ENCODE measurements at places on chromosomes 13 and 19.
A peak's percentile ranks its signal among the peaks of the same experiment; 100 is the strongest.

DNA sequence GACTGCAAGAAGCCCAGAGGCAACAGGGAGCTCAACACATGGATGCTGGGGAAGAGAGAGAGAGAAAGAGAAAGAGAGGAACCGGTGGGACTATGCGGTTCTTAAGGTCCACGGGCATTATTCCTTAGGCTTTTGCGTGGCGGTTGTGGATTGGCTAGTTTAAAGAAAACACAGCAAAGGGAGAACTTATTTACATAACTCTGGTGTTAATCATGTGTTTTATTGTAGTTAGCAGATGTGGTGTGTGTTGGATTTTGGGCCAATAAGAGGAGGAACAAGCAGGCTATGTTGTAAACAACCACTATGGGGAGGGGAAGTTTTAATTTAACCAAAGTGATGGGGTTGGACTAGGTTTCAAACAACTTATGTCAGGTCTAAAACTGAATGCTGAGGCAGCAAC, 275.3 kb upstream of the KLF12 start:
- no peak for DNase-seq

GRCh38 chr19:7778081-7778480, 15.0 kb downstream of the CLEC4M start:
- no peak for DNase-seq

- DNase-seq = no peak
Measured at GRCh38 chr13:27135023-27135422, 36.6 kb downstream of the USP12 start.

- no peak for DNase-seq
Measured at GRCh38 chr13:77042566-77043177, 15.7 kb upstream of the FBXL3 start.

DNA sequence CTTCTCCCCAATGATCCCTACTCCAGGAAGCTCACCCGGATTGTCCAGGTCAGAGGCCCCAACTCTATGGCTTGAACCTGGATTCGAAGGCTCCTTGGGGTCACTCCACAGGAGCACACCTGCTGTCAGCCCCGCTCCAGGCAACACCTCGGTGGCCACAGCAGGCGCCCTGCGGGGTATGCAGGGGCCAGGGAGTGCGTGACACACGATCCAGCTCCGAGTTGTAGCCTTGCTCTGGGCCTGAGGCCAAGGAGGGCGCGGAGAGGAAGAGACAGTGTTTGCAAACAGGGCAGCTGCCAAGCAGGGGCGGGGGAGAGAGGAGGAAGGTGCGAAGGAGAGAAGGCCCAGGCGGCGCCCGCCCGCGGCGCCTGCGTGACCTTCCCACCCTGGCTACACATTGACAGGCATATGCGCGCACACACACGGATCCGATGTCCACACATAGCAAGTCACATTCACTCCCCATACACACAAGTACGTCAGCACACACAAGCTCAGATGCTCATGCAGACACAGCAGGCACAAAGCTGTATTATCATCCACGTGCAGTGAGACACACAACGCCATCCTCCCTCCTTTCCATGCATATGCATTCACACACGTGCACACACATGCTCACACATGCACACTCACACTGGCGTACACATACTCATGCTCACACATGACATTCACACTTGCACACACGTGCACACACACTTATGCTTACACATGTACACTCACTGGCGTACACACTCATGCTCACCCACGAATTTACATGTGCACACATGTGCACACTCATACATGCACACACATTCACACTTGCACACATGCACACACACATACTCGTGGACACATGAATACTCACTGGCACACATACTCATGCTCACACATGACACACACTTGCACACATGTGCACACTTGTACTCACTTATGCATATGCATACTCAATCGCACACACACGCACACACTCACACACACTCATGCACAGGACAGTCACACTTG, 10.4 kb downstream of the SBK2 start:
- peak; percentile 92 for DNase-seq

- no peak for DNase-seq
Measured at GRCh38 chr13:20156702-20157101, 4.2 kb downstream of the GJA3 start.

DNA sequence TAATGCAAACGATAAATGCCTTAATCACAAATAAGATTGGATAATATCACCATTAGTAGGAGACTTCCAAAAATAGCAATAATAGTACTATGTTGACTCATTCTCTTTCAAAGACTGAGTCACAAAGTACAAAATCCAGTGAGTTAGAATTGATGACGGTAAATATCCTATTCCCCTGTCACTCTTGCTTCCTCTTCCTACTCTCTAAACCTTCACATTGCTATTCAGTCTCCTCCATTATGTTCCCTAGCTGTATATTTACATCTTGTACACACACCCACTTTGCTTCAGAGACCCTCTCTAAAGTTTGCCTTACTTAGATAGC, 26.3 kb upstream of the INTS6 start:
- DNase-seq = peak; percentile 49

GRCh38 chr13:113084094-113084942, 21.3 kb upstream of the F7 start:
- no peak for DNase-seq

- no peak for DNase-seq
Measured at GRCh38 chr13:23912469-23912868, 15.2 kb upstream of the C1QTNF9B start.

DNA sequence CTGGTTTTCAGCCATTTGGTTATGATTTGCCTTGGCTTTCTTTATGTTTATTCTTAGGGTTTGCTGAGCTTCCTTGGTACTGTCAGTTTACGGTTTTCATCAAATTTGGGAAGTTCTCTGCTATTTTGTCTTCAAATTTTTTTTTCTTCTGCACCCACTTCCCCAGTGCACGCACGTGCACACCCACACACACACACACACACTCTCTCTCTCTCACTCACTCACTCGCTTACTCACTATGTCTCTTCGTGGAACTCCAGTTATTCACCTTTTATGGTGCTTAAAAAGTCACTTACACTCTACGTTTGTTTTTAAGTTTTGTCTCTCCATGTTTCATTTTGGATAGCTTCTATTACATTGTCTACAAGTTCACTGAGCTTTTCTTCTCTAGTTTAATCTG, 7.1 kb downstream of the AKAP11 start:
- DNase-seq = no peak

- peak; percentile 15 for DNase-seq
Measured at GRCh38 chr13:75136151-75136550, 345.8 kb downstream of the TBC1D4 start.

DNA sequence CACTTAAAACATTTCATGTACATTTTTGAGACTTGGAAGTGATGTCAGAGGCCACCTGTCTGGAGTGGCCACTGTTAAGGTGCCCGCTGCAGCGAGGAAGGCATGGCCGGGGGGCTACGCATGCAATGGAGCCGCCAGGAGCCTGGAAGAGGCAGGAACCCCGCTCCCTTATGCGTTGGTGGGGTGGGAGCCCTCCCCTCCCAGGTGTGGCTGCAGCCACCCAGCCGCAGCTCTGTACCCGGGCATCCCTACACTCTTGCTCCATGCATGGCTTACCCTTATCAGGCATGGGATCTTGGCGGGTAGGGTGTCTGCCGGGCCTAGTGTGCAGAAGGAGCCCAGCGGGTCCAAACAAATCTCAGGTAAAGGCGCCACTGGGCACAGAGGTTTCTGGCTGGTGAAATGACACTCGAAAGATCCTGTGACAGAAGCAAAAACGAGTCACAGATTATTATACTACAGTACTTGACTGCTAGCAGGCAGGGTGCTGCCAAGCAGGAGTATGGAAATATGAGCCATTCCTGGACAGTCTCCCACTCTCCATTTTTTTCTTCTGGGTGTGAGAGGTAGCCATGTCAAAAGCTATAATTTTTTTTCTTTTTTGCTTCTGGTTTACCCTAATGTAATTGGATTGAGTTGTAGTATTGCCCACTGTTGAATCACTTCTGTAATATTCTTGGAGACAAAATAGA, 1606.3 kb upstream of the MIR17HG start:
- DNase-seq = no peak

DNA sequence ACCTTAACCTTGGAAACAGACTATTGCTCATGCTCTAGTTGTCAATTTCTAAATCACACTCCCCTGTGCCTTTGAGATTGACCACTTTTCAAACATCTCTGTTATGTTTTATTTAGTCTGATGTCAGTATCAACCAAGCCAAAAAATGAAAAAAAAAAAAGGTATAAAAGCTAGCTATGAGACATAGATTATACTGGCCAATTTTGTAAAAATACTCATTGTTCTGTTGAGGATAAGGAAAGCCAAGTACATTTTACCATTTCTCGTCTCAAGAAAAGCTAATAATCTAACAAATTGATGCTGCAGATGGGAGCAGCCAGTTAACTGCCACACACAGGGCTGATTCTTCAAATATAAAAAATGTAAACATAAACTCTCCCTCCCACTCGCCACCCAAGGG, 572.6 kb upstream of the KLF12 start:
- DNase-seq = peak; percentile 2

- peak; percentile 65 for DNase-seq
Measured at GRCh38 chr13:41111454-41111853, 21.1 kb downstream of the KBTBD6 start.

GRCh38 chr13:43019811-43020210, 3.6 kb upstream of the DNAJC15 start:
- no peak for DNase-seq

DNA sequence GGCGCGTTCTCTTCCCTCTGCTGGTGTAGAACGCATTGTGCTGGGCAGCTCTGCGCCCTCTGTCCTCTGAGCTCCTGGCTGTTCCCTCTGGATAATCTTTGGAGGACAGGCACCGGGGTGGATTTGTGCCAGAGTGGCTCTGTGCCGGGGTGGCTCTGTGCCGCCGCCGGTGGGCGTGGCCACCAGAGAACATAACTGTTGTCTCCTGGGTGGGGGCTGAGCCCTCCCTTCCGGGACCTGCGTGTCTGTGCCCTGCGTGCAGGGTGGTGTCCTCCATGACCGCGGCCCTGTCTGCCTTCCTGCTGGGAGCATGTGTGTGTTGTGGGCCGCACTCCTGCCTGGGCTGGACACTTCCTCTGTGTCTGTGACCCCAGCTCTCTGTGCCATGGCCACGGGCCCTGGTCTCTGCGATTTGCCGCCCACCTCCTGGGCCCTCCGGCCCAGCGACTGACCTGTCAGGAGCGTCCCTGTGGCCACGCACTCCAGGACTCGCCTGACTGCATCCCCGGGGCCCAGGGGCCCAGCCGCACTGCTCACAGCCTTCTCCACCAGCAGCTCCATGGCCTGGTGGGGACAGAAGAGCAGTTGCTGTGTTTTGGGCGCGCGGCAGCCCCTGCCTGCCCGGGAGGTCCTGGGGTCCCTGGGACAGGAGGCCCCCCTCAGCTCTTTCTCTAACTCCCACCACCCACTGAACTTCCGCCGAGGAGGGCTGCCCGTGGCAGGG, 22.4 kb upstream of the MATK start:
- DNase-seq = no peak

GRCh38 chr19:35000647-35001501, 751 bp downstream of the GRAMD1A start:
- DNase-seq = peak; percentile 57

- no peak for DNase-seq
Measured at GRCh38 chr19:45471111-45471930, 3.5 kb downstream of the FOSB start.

GRCh38 chr13:99969453-99969918, 2.1 kb downstream of the ZIC5 start:
- DNase-seq = no peak

DNA sequence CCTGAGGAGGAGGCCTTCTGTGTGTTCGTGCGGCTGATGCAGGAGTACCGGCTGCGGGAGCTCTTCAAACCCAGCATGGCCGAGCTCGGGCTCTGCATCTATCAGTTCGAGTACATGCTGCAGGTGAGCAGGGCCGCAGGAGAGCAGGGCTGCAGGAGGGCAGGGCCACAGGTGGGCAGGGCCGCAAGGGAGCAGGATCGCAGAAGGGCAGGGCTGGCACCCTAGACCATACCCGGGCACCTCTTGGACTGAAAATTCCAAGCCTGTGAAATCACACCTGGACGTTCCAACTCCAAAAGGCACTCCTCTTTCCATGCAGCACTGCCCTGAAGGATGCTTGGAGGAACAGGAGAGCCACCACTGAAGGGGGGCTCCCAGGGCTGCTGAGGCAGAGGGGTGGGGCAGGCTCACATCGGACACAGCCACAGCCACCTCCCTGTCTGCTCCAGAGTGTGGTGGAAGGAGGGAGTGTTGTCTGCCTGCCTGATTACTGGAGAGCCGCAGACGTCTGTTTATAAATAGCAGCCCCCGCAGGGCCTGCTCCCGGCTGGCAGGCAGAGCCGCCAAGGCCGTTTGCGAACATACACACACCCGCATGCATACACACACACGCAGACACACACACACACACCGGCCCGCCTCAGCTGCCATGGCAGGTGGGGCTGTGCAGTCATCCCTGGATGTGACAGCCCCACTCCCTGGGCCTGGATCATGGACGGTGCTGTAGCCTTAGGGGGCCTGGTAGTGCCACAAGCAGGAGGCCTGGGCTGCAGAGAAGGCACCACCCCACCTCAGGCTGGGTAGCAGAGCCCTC, 20.2 kb downstream of the EVI5L start:
- DNase-seq = no peak

DNA sequence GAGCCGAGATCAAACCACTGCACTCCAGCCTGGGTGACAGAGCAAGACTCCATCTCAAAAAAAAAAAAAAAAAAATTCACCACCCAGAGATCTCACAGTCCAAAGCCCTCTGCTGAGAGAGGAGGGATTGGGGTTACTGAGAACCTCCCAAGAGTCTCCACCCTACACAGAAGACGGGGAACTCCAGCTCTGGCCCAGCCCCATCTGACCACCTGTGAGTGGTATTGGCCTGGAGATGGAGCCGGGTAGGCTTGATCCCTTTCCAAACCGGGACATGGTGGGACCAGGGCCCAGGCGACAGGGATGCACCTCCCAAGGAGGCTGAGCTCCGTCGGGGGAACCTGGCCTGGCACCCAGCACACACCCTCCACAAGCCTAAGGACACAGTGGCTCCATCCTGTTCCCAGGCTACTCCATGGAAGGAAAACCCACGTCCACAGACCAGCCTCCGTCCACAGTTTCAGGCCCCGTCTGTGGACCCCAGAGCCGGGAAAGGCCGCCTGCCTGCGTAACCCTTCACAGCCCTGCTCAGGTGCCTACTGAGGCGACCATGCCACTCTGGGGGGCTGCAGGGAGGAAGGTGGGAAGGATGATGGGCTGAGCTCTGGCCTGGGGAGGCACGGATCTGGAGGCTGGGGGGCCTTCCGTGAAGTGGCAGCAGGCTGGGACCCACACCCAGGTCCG, 1.8 kb downstream of the TMEM259 start:
- no peak for DNase-seq

DNA sequence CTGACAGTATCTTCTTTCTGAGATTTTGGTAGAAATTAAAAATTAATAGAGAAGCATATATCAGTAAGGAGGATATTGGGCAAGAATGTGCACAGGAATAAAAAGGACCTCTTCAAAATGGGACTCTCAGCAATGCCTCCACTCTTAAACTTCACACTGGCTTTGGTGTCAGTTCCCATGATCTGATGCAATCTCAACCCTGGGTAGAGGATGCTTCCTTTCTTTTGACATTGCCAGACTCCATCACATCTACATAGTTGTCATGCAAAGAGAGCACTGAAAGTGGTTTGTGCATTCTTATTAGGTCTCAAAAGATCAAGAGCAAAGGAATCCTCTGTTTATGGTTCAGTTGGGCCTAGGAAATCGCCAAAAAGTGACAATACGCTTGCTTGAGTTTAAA, 26.3 kb downstream of the STARD13 start:
- no peak for DNase-seq

GRCh38 chr13:26604784-26605545, 47.5 kb downstream of the WASF3 start:
- DNase-seq = no peak

Data from choroid plexus epithelial cell (primary cell).